Heart right ventricle (tissue), 16 donors: ENCODE measurements at places on chromosomes 2 and 18. TPM values are rescaled to one million over a fixed set of nuclear protein-coding genes. Genes with fewer than 3 reads are reported as not detected.

MSTN gene
- 0.14 TPM for total RNA-seq

RESP18 gene
- total RNA-seq, result not detected

DNA sequence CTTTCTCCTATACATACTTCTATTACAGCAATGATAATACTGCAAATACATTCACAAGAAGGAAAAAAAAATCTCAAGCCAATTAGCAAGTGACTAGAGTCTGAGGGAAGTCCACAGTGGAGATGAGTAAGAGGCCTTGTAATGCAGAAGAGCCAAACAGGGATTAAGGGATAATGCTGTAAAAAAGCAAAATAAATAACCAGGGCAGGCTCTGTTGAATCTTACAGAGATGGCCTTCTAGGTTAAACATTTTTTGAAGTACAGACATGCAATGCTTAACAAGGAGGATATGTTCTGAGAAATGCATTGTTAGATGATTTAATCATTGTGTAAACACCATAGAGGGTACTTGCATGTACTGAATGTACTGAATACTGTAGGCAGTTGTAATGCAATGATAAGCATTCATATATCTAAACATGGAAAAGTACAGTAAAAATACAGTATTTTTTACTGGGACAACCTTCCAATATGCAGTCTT, 122.1 kb upstream of the RMDN2 start:
- no peak for DNase-seq

SLC16A14 gene
- total RNA-seq, result 3.8 TPM

SLC40A1 gene
- total RNA-seq, result 47.7 TPM

- no peak for DNase-seq
Observed at GRCh38 chr18:58051765-58052460, 7.9 kb downstream of the NEDD4L start.

- no peak for DNase-seq
Observed at GRCh38 chr2:68234405-68234804, 17.9 kb downstream of the PPP3R1 start.

GRCh38 chr2:40256649-40257048, 195.2 kb downstream of the SLC8A1 start:
- DNase-seq, result no peak

RTTN gene
- 8.9 TPM for total RNA-seq

- DNase-seq, result peak; percentile 78
Observed at GRCh38 chr18:22324191-22325131, 93.3 kb downstream of the CTAGE1 start.

GMCL1 gene
- total RNA-seq, result 4.6 TPM

GRCh38 chr2:24362253-24362652, 1.9 kb upstream of the ITSN2 start:
- no peak for DNase-seq

SERPINB3 gene
- total RNA-seq, result not detected

DNA sequence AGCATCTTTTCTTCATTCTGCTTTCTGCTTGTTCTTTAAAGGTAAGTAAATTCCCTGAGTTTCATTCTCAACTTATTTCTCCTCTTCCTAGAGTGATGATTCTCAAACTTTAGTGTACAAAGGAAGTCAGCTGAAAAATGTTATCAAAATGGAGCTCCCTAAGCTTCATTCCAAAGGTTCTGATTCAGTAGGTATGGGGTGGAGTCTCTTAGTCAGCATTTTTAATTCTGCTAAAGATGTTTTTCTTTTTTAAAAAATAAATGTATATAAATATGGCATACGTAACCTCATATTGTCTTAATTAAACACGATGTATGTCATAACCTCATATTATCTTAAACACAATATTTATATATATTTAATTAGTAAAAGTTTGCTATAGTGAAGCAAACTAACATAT, 3.1 kb upstream of the CSRNP3 start:
- DNase-seq, result no peak

DNA sequence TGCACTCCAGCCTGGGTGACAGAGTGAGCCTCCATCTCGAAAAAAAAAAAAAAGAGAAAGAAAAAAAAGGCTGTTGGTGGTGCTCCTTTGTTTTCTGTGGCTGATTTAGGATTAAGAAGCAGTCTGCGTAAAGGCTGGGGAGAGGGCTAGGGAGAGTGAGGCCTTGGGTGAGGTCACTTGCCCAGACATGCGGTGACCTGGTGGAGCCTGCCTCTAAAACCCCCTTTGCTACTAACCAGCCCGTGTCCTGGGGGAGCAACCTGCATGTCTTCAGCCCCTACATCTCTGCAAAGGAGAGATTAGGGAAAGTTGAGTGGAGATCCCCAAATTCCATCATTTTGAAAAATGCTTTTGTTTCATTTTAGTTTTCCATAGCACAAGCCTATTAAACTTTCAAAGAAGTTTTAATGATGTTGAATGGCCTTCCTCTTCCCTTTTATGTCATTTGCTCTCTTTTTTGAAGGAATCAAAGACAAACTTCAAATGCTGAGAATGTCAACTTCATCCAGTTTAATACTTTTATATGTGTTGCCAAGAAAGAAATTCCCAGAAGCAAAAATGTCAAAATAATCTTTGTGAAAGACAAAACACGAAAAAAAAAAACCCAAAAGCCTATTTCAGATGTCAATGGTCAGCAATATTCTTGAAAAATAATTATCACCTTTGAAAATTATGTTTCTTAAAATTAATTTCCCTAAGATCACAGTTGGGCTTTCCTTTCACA, 38.9 kb upstream of the RALBP1 start:
- DNase-seq, result no peak

DNA sequence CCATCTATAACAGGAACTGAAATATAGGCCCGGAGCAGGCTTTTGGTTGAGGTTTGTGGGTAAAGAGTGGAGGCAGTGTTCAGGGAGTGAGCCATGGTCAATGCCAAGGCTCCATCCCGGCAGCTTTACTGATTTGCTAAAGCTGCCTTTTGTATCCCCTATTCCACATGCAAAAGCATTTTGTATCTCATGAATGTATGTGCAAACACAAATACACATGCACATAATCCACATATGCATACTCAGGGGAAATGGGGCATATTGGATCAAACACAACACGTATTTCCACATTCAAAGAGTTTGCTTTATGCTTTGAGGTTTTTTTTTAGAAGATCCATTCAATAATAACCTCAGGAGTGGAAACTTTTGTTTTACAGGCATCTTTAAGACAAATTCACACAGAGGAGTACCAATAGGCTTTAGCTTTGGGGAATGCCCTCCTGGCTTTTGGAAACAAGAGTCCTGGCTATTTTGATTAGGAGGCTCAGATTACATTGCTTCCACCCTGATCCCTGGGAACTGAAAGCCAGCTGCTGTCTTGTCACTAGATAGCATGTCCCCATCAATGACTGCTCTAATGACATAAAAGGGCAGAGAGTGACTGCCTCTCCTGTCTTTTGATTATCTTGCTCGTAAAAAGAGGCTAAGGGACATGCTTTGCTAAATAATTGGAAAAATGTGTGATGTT, 263.2 kb downstream of the EN1 start:
- no peak for DNase-seq

GRCh38 chr2:110994250-110994961, 126.3 kb upstream of the BCL2L11 start:
- no peak for DNase-seq

GRCh38 chr2:26344581-26345282, 1.2 kb upstream of the SELENOI start:
- no peak for DNase-seq

ZNF892 gene
- 2.6 TPM for total RNA-seq

UGT1A4 gene
- total RNA-seq, result not detected

TDRD15 gene
- not detected for total RNA-seq

GALNT5 gene
- total RNA-seq, result 0.23 TPM

DNA sequence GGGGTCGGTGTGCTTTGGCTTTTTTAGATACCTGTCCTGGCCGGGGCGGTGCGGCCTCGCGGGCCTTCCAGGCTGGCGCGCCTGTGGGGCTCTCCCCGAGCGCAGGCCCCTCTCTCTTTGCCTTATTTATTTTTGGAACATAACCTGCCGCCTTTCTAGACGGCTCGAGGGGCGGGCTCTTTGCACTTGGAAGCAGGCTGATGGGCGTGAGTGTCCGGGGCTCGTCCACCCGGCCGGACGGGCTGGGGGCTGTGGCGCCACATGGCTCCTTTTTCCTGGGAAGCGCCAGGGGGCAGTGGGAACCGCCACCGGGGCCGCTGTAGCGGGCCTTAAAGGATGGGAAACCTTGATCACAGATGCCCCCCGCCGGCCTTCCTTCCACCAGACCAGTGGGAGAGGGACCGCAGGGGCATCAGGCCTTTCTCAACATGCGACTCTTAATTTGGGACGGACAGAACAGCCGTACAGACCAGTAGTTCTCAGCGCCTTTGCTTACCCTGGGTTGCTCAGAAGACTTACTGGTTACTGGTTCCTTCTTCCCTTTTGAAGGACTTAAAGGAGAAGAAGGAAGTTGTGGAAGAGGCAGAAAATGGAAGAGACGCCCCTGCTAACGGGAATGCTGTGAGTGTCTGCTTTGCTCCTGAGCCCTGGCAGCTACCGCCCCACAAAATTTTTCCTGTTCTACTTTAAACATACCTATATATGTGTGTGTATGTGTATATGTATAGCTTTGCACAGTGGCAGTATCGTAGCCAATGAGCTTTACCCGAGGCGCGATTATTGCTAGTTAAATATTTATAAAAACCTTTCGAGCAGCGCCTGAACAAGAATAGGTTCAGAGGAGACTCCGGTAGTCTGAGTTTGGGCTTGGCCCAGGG, 2.7 kb downstream of the PTMA start:
- DNase-seq, result peak; percentile 41

AKAIN1 gene
- not detected for total RNA-seq

- no peak for DNase-seq
Observed at GRCh38 chr18:62938006-62938405, 222.7 kb downstream of the PHLPP1 start.

GRCh38 chr2:119180892-119181291, 22.3 kb upstream of the C1QL2 start:
- no peak for DNase-seq

- DNase-seq, result no peak
Observed at GRCh38 chr2:111661286-111661940, 222.6 kb downstream of the ANAPC1 start.

- no peak for DNase-seq
Observed at GRCh38 chr18:63869851-63870250, 17.7 kb upstream of the SERPINB2 start.

- DNase-seq, result no peak
Observed at GRCh38 chr2:6982934-6983589, 65.8 kb downstream of the RNF144A start.

GRCh38 chr18:69948919-69949537, 1.4 kb upstream of the CD226 start:
- DNase-seq, result no peak

DNA sequence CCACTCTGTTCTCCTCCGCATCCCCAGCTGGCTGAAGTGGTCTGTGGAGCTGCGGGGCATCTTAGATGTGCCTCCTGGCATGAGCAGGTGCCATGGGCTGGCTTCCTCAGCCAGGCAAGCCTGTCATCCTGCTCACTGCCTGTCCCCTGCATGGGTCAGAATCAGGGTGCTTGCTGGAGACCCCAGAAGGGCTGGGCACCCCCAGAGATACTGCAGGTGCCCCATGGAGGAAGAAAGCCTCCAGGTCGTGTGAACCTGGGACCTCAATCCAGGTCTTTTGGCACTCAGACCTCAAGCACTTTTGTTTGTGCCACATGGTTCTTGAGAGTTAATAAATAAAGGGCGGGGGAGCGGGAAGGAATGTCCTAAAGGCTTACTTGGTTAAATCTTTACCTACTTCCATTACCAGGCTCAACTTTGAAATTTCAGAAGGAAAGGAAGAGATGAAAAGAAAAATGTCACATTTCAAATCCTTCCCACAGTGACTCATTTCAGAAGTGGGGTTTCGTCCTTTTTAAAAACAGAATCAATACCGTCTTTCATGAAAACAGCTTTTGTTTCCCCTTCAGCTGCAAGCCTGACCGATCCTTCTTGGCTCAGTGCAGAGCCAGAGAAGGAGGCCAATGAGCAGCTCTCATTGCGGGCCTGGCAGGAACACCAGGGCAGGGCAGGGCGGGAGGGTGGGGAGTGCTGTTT, 69.9 kb downstream of the RHOB start:
- DNase-seq, result no peak

GRCh38 chr2:241720560-241720959, 13.9 kb upstream of the D2HGDH start:
- no peak for DNase-seq

DNA sequence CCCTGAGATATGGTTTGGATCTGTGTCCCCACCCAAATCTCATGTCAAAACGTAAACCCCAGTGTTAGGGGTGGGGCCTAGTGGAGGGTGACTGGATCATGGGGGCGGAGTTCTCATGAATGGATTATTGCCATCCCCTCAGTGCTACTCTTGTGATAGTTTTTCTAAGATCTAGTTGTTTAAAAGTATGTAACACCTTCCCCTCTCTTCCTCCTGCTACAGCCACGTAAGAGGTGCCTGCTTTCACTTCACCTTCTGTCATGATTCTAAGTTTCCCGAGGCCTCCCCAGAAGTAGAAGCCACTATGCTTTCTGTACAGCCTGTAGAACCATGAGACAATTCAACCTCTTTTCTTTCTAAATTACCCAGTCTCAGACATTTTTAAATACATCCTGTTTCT, 16.9 kb downstream of the PUM2 start:
- no peak for DNase-seq

DNA sequence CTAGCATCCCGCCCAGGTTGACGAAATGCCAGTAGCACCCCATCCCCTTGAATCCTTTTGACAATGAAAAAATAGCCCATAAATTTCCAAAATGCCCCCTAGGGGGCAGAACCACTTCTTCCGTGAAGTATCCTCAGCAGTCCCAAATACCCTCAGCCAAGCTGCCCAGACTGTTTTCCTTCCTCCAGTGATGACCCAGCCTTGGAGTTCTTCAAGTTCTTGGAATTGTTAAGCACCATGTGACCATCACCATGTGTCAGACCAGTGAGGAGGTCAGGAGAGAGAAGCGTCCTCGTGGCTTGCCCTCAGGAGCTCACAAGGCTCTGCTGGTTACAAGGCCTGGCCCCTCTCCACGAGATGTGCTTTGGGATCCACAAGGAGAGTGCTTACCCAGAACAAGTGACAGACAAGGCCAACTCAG, 1.4 kb upstream of the SLC23A3 start:
- peak; percentile 48 for DNase-seq

GRCh38 chr2:75077909-75078308, 119.5 kb downstream of the POLE4 start:
- no peak for DNase-seq

CYP27C1 gene
- not detected for total RNA-seq

SERPINB13 gene
- not detected for total RNA-seq

PMAIP1 gene
- not detected for total RNA-seq

C2orf72 gene
- total RNA-seq, result not detected

GRCh38 chr2:157345647-157346389, 20.2 kb upstream of the ERMN start:
- no peak for DNase-seq

DNA sequence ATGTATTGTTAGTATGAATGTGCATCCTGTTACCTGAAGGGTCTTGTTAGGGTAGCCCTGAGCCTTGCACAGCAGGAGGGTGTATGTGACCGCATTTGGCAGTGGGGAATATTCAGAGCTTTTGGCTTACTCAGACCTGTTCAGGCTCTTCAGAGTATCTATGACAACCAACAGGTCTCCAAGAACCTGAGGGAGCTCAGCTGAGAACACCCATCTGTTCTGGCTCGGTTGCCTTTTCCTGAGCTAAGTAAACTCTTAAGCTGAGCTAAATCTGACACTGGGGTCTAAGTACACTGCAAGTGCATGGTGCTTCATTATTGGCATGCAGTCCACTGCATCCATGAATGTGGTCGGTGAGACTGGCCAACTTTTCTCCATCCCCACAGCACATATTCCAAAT, 92.4 kb upstream of the CHST9 start:
- DNase-seq, result no peak
